ENCODE measurements at places on chromosomes 12 and 14.
A peak's percentile ranks its signal among the peaks of the same experiment; 100 is the strongest.

DNA sequence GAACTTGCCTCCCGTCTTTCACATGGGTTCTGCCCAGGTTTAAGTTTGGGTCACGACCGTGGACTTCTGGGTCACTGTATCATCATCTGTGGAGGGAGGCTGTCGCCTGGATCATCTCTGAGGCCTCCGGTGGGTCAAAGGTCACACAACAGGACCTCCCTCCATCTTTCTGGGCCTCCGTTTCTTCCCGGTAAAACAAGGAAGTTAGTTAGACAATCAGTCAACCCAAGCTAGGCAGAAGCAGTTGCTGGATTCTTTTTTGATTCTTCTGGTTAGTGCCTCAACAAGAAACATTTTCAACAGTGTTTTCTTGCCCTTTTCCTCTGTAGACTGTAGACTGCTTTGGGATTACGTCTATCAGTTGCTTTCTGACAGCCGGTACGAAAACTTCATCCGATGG is 186.6 kb upstream of the BCL2L14 start:
- no peak for DNase-seq

- no peak for DNase-seq
Observed at GRCh38 chr14:60233251-60233650, 15.8 kb upstream of the PPM1A start.

DNA sequence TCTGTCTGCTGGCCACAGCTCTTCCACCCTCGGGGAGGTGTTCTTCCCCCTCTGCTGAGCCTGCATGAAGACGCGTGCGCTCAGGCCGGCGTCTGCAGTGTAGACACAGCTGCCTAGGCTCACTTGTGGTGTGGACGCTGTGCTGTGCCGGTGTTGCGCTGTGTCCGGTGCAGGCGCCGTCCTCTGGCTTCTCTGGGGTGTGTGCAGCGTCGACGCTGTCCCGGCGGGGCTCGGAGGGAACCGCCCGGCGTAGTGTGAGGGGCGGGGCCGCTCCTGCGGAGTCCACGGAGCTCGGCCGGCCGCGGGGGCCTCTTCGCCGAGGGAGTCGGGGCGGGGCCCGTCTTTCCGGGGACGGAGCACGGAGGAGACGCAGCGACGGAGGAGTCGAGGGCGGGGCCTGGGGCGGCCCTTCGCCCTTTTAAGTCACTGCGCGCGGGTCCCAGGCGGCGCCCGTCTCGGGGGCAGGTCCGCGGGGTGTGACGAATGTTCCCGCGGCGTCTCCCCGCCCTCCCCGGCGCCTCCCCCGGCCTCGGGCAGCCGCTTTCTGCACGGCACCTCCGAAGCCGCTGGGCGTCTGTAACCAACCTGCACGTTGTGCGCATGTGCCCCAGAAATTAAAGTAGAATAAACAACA is 45.2 kb downstream of the NOC4L start:
- peak; percentile 86 for DNase-seq

DNA sequence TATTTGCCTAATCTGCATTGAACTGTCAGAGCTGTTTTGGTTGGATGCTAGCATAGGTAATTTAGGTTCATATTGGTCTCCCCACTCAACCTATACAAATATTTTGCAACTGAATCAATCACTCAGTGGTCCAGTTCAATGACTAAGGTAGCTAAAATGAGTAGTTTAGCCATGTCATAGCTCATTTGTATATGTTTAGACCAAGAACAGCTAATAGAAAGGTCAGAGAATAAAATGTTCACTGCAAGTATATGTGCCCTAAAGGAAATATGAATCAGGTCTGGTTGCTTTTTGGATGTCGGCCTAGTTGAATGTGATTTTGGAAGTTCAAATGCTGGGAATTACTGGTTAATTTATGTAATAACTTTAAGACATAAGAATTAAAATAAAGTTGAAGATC is 883.9 kb downstream of the LRFN5 start:
- DNase-seq, result no peak

DNA sequence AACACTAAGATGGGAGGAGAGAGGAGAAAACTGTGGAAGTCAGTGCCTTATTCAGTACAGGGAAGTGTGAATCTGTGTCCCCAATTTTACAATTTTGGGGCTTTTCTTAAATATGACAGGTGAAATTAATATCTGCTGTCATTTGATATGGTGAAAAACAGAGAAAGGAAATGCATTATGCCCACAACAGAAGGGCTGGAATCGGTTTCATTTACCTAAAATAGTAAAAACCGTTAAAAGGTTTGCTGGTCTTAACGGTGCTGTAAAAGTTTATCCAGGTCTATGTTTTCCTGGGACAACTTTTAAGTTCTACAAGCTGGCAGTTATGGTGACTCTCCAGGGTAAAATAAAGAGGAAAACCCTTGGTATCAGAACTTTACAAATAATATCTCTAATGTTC is 310.8 kb downstream of the FUT8 start:
- no peak for DNase-seq

GRCh38 chr12:98745578-98746391 is 100.7 kb downstream of the APAF1 start:
- peak; percentile 55 for DNase-seq

GRCh38 chr12:55723516-55724225 is 3.5 kb downstream of the RDH5 start:
- no peak for DNase-seq

DNA sequence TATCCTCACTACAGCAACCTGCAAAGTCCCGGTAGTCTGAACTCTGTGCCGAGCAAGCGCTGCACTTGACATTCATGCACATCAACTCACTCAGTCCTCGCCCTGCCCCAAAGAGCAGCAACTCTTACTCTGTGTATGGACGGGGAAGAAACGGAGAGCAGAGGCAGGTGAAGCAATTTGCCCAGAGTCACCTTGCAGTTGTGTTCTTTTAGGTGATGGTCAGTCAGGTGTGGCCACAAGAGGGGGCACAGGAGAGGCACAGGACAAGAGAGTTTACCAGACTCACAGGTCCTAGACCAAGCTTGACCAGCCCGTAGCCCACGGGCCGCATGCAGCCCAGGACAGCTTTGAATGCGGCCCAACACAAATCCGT is 39.1 kb downstream of the TSPAN11 start:
- DNase-seq, result peak; percentile 21

- DNase-seq, result no peak
Observed at GRCh38 chr12:130748786-130749185, 32.7 kb upstream of the RIMBP2 start.

DNA sequence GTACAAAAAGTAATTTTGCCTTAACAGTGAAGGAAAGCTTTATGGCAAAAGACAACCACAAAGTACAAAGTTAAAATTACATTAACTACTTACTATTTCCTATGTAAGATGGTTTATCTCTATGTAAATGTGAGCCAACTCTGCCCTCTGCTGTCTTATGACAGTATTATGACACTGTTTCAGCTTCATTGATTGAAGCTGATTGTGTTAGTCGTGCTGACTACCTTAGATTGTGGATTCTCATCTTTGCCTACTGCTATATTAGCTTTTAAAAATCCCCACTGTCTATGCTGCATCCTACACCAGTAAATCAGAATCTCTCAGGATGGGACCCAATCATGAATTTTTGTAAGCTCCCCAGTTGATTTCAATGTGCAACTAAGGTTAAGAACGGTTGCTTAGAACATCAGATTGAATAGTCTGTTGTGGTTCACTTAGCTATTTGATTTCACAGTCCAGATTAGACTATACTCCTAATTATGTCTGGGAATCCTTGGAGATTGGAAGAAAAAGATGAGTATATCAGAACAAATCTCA is 12.2 kb upstream of the SPTB start:
- DNase-seq, result peak; percentile 16

- no peak for DNase-seq
Observed at GRCh38 chr12:120229487-120230325, 28.8 kb upstream of the RPLP0 start.

DNA sequence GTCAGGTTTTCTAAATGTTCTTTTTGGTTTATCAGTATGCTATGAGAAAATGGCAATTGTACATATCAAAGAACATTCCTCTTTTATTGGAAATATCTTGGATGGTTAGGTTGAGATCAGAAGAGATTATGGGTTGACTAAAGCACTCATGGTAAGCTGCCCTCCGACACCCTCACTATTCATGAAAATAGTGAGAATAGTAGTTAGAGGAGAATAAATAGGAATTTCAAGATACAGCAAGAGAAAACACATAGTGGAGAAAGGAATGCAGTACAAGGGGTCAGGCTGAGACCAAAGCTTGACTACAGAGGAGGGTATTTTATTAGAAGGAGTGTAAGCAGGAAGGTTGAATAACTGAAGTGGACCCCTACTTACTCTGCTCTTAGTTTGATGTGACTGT is 112.5 kb downstream of the PTPRQ start:
- no peak for DNase-seq

- DNase-seq, result no peak
Observed at GRCh38 chr12:66848967-66849366, 170.1 kb upstream of the GRIP1 start.

- no peak for DNase-seq
Observed at GRCh38 chr12:7122811-7123769, 5.6 kb downstream of the RBP5 start.

- peak; percentile 97 for DNase-seq
Observed at GRCh38 chr12:100141998-100142850, 450 bp downstream of the BLTP3B start.

DNA sequence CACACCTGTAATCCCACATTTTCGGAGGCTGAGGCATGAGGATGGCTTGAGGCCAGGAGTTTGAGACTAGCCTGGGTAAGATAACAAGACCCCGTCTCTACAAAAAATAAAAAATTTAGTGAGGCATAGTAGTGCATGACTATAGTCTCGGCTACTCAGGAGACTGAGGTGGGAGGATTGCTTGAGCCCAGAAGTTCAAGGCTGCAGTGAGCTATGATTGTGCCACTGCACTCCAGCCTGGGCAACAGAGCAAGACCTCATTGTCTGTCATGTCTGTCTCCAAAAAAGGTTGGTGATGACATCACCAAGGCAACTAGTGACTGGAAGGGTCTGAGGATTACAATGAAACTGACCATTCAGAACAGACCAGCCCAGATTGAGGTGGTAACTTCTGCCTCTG is 83.5 kb upstream of the COCH start:
- DNase-seq, result no peak

DNA sequence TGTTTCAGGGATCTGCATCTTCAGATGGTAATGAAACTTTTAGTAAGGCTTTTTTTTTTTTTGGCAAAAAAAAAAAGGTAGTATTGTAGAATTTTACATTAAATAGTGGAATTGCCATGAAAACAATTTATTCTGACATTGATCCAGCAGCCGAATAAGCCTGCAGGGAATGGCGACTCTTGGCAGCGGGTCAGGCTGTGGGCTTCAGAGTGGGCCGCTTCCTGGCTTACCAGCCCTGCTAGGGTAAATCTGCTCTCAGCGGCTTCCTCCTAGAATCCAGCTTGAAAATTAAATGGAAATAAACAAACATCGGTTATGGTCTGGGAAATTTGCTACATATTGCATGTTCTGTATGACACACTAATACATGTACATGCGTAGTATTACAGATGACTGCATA is 34.8 kb downstream of the SFSWAP start:
- no peak for DNase-seq

DNA sequence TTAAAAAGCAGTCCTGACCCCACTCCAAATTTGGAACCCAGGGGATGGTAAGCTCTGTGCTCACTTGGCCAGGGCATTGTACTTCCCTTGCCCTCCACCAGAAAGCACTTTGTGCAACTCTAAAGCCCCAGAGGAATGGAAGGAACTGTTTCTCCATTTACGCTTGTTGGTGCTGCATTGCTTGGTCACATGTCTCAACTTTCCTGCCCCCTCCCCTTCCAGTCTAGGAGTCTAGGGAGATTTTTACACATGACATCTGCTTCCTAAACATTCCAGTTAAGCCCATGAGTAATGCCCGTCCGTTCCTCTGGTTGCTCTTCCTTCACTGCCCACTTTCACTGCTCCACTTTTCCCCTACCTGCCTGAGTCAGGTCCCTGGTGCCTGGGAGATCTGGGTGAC is 92.6 kb upstream of the MAP1LC3B2 start:
- no peak for DNase-seq

GRCh38 chr14:91146661-91147060 is 32.8 kb downstream of the DGLUCY start:
- no peak for DNase-seq

DNA sequence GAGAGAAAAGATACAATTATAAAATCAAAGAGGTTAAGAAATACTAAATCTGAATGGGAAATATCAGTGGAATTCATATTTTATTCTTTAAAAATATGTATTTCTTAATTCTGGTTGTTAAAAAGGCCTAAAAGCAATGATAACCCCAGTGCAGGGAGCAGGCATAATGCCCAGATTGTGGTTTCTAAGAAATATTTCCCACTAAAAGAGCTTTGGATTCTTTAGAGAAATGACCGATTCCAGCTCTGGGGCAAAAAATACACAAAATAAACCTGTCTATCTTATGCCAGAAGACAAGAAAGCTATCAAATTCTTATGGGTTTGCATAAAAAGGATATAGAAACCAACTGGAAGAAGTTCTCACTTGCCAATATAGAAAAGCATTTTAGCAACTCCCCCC is 71.6 kb downstream of the PDE6H start:
- no peak for DNase-seq

DNA sequence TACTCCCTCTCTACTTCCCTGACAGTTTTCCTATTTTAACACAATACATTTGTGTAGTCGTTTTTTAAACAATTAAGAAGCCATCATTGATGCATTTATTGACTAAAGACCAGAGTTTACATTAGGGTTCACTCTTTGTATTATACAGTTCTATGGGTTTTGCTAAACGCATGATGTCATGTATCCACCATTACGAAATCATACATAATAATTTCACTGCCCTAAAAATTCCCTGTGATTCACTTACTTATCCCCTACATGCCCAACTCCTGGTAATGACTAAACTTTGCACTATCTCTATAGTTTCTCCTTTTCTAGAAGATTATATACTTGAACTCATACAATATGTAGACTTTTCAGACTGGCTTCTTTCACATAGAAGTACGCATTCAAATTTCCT is 1016.5 kb upstream of the FOXG1 start:
- DNase-seq, result no peak

GRCh38 chr12:74537126-74537706 is 419 bp upstream of the ATXN7L3B start:
- peak; percentile 92 for DNase-seq

- no peak for DNase-seq
Observed at GRCh38 chr12:129675947-129676346, 227.9 kb downstream of the TMEM132D start.

GRCh38 chr12:7989827-7990491 is 42.6 kb upstream of the FOXJ2 start:
- DNase-seq, result no peak

DNA sequence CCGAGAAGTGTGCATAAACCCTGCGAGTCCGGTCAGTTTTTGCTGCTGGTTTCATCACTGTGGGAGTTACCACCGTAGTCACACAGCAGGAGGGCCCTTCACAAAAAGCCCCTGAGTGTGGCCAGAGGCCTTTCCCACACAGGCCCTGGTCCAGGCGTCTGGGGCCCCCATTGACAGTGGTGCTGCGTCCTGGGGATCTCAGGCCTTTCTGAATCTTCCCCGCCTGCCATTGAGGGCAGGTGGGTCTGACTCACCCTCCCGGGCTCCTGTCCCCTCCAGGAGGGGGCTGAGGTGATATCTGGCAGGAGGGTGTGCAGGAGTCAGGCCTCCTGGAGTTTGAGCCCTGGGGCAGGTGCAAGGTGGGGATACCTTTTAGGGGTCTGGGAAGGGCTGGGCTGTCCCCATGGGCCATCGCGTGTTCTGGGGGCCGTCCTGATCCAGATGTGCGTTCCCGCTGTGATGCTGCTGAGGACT is 358.5 kb downstream of the TMEM121 start:
- DNase-seq, result no peak

Measured in NCI-H1417 (cell line).